Dorsolateral prefrontal cortex (tissue), 122 donors: ENCODE measurements at places on chromosomes 16 and 17. TPM values are rescaled to one million over a fixed set of nuclear protein-coding genes. Genes with fewer than 3 reads are reported as not detected.
A peak's percentile ranks its signal among the peaks of the same experiment; 100 is the strongest.

DNA sequence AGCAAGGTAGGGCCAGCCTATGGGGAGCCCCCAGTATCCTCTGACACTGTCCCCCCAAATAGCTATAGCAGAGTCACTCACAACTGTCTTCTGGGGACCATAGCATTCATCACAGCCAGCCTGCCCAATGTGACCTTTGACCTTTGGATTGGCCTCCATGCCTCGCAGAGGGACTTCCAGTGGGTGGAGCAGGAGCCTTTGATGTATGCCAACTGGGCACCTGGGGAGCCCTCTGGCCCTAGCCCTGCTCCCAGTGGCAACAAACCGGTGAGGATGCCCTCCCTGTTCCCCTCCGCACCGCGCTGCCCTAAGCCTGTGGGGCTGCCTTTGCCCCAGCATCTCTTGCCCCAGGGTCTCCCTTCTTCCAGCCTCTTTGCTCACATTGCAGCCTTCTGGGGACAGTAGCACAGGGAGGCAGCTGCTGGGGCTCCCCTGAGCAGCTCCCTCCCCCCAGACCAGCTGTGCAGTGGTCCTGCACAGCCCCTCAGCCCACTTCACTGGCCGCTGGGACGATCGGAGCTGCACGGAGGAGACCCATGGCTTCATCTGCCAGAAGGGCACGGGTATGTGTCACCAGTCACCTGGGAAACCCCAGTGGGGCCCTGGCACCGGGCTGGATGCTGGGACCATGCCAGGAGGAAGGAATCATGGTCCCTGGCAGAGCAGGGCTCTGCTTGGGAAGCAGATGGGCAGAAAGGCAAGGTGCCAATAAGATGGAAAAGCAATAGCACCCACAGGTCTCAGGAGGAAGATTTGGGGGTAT lies 61.1 kb downstream of the MRC2 start:
- DNase-seq, result no peak

- DNase-seq, result no peak
Measured at GRCh38 chr17:47810200-47810821, 11.3 kb downstream of the OSBPL7 start.

DNA sequence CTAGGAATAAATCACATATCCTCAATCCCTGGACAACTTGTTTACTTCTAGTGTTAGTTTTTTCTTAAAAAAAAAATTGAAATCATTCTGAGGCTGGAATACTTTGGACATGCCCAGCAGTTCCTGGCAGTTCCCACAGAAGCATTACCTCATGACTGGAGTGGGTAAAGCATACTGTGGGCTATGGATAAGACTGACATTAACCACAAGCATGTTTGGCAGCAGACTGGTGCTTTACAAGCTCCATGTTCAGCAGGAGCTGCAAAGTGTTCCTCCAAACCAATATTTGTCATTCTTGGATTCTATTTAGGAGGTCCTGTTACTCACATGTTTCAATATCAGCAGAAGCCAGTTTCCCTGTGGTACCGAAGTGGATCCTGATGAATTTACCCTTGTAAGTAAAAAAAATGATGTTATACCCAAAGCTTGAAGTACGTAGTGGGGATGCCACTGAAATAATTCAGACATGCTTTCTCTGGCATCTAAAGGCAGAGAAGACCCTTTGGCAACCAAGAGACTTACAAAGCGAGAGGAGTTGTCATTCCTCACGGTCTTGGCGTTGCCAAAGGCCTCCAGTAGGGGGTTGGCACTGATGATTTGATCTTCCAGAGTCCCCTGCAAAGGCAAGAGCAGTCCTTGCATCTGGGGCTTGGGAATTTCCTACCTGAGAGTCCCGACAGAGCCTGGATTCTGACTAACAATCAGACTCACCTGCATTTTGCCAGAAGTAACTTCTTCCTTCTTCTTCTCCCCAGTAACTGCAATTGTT lies 4.9 kb downstream of the MYH1 start:
- DNase-seq, result no peak

- DNase-seq, result no peak
Measured at GRCh38 chr16:4293822-4294457, 21.1 kb upstream of the TFAP4 start.

GRCh38 chr16:66069587-66069986 lies 296.9 kb upstream of the CDH5 start:
- no peak for DNase-seq

- no peak for DNase-seq
Measured at GRCh38 chr16:85562093-85562786, 50.9 kb upstream of the GSE1 start.

- peak; percentile 25 for DNase-seq
Measured at GRCh38 chr16:89330177-89330856, 112.8 kb downstream of the ZNF778 start.

- no peak for DNase-seq
Measured at GRCh38 chr17:77709594-77709993, 248.9 kb upstream of the TNRC6C start.

GRCh38 chr17:34254651-34255380 lies at the start of gene CCL2:
Gene CCL2 (plus strand): TSS chr17:34255285. CDS start chr17:34255350, 65 bp downstream.
- peak; percentile 56 for DNase-seq

GRCh38 chr16:13093661-13094060 lies 192.3 kb downstream of the SHISA9 start:
- DNase-seq, result no peak

GRCh38 chr17:65154770-65155589 lies 17.8 kb downstream of the RGS9 start:
- DNase-seq, result no peak

GRCh38 chr16:47600376-47600775 lies 139.2 kb downstream of the PHKB start:
- no peak for DNase-seq

KRTAP9-4 gene
- not detected for total RNA-seq

COG4 gene
- total RNA-seq, result 47.9 TPM

KRT39 gene
- total RNA-seq, result not detected

OTOP2 gene
- not detected for total RNA-seq

HOXB9 gene
- total RNA-seq, result not detected

CIBAR2 gene
- not detected for total RNA-seq

HP gene
- 11.4 TPM for total RNA-seq

DPH1 gene
- total RNA-seq, result 93.2 TPM
